ENCODE measurements at places on chromosomes 11 and 22. TPM values are rescaled to one million over a fixed set of nuclear protein-coding genes. Genes with fewer than 3 reads are reported as not detected.

Gene BTBD18
- total RNA-seq: not detected

Gene LRRC4C
- 0.17 TPM for total RNA-seq

DNA sequence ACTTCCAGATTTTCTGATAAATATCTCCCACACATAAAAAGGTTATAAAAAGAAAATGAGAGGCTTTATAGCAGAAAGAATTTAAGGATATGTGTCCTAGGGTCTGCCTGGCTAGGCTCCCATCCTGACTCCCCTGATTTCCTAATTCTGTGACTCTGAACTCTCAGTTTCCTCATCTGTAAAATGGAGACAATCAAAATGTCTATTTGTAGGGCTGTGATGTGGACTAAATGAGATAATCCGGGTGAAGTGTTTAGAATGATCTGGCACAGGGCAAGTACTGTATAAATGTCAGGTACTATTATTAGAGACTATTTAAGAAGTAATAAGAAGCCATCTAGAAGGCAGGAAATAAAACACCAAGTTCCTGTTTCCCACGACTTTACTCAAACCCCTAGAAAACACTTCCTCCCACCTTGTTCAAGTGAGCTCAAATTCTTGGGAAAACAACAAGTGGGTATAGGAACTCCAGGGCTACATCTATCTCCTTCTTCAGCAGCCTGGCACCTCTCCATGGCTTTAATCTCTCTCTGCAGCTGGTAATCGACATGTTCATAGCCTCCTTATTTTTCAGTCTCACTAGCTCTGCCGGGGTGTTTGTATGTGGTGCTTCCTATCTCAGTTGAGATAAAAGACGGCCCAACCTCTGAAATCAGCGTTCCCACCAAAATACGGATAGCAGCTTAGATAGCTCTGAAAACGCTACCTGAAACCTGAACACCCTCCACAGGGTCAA lies 6.7 kb downstream of the ASCC2 start:
- no peaks in the 10 kb centered on the region for H3K27me3 ChIP-seq
- DNase-seq: no peak
- no peak overlapping the region for H3K4me3 ChIP-seq

Gene KCNJ5
- total RNA-seq: 17.6 TPM

- no peak overlapping the region for H3K4me3 ChIP-seq
- no peak overlapping the region for H3K27ac ChIP-seq
- no peaks in the 10 kb centered on the region for H3K27me3 ChIP-seq
These were observed 69.7 kb upstream of the ZBED5 start for GRCh38 chr11:10927538-10927937.

GRCh38 chr11:103436131-103436770 lies 327.0 kb downstream of the DYNC2H1 start:
- no peak for DNase-seq
- H3K27me3 ChIP-seq: no peaks in the 10 kb centered on the region
- no peaks in the 10 kb centered on the region for H3K4me1 ChIP-seq
- no peak overlapping the region for H3K4me3 ChIP-seq
- H3K36me3 ChIP-seq: no peaks in the 10 kb centered on the region

Gene PIWIL4
- total RNA-seq: 4.7 TPM

- H3K4me3 ChIP-seq: peak within 1 kb of the TSS; percentile 72
- H3K36me3 ChIP-seq: peaks cover 10% of the 10 kb centered on the region
- no peaks in the 10 kb centered on the region for H3K27me3 ChIP-seq
- peaks cover 9% of the 10 kb centered on the region for H3K4me1 ChIP-seq
- DNase-seq: peak; percentile 71
These were observed at the start of gene SIPA1 for GRCh38 chr11:65637794-65638419. Gene SIPA1 (plus strand): TSS chr11:65638101. CDS start chr11:65640922, 2,821 bp downstream.

GRCh38 chr11:2213384-2213842 lies 41.8 kb upstream of the TH start:
- H3K36me3 ChIP-seq: no peaks in the 10 kb centered on the region
- no peaks in the 10 kb centered on the region for H3K4me1 ChIP-seq
- H3K4me3 ChIP-seq: no peak overlapping the region
- DNase-seq: no peak

- no peak for DNase-seq
- H3K4me1 ChIP-seq: peaks cover 5% of the 10 kb centered on the region
- no peaks in the 10 kb centered on the region for H3K36me3 ChIP-seq
- no peaks in the 10 kb centered on the region for H3K27me3 ChIP-seq
These were observed 22.7 kb downstream of the KCNQ1OT1 start for GRCh38 chr11:2677127-2677526.

GRCh38 chr22:33362702-33363101 lies 304.5 kb upstream of the SYN3 start:
- DNase-seq: no peak
- no peaks in the 10 kb centered on the region for H3K36me3 ChIP-seq
- no peak overlapping the region for H3K4me3 ChIP-seq
- H3K27me3 ChIP-seq: no peaks in the 10 kb centered on the region

All from pancreas (tissue), 10 donors.